ENCODE measurements at places on chromosomes 1 and 21.

DNA sequence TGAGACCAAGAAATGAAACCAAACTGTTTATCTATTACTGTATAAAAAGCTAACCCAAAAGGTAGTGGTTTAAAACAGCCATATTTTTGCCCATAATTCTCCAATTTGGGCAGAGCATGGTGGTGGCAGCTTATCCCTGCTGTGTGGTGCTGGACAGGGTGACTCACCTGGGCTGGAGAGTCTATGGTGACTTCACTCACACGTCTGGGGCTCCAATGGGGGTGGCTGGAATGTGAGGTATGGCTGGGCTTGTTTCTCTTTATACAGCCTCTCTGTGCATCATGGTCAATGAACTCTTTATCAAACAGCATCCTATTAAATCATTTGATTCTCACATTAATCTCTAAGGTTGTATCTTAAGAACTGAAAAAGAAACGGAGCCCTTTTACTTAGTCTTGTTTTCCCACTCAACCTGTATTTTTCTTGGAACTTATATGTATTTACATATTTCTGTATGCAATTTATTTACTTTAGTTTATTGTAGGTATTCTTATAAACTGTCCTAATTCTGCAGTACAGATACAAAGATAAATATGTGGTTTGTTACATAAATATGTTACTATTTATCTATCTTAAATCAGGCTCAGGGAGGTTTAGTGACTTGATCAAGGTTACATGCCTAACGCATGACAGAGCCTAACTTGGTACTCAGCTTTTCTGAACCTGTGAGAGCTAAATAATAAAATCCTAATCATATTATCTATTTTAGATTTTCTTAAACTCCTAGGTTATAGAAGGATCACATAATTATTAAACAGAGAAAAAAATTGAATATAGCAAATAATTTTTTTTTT is 37.5 kb upstream of the WLS start:
- DNase-seq = no peak

GRCh38 chr1:239418681-239419080 is 32.3 kb downstream of the CHRM3 start:
- no peak for DNase-seq

GRCh38 chr1:181160998-181161870 is 72.7 kb downstream of the IER5 start:
- DNase-seq = no peak

GRCh38 chr1:212428496-212428895 is 4.2 kb upstream of the NENF start:
- no peak for DNase-seq

- no peak for DNase-seq
Measured at GRCh38 chr1:66982561-66983260, 57.9 kb downstream of the MIER1 start.

DNA sequence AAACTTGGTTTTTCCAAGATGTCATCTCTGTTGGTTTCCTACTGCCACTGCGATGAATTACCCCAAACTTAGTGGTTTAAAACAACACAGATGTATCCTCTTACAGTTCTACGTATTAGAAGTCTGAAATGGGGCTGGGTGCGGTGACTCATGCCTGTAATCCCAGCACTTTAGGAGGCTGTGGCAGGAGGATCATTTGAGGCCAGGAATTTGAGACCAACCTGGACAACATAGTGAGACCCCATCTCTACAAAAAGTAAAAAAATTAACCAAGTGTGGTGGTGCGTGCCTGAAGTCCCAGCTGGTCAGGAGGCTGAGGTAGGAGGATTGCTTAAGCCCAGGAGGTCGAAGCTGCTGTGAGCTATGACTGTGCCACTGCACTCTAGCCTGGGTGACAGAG is 57.2 kb upstream of the GRHL3 start:
- no peak for DNase-seq

DNA sequence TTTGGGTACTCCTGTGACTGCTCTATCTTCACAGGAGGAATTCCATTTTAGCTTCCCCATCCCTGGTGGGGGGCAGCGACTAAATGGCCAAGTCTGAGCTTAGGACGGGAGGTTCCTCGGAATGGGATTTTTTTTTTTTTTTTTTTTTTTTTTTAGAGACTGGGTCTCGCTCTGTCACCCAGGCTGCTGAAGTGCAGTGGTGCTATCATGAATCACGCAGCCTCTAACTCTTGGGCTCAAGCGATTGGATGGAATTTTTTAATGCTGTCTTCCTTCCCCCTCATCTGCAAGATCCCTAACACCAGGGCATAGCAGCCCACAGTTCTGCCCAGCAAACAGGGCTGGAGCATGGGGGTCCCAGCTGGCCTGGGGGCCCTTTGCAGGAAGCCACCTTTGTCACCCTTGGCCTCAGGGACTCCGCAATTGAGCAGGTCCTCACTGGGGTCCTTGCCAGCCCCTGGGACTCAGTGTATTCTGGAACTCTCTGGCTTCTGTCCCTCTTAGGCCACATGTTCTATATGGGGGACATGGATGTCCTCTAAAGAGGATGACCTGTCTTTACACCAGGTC is 13.1 kb upstream of the EDN2 start:
- no peak for DNase-seq

DNA sequence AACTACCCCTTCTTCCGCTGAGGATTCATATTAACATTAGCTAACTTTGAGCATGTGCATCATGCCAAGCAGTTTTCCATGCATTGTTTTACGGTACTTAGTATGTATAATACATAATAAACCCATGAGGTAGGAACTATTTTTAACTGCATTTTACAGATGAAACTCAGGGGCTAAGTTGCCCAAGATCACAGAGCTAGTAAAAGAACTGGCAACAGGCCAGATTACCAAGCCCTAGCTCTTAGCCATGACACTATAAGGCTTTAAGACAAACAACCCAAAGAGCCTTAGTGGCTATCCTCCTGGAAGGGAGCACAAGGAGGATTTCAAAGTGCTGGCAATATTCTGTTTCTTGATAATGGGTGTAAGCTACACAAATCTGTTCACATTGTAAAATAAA is 6.1 kb downstream of the AK2 start:
- no peak for DNase-seq

- no peak for DNase-seq
Measured at GRCh38 chr1:229409616-229410369, 24.1 kb downstream of the ACTA1 start.

GRCh38 chr1:54710434-54710833 is 5.2 kb upstream of the TTC4 start:
- DNase-seq = no peak

DNA sequence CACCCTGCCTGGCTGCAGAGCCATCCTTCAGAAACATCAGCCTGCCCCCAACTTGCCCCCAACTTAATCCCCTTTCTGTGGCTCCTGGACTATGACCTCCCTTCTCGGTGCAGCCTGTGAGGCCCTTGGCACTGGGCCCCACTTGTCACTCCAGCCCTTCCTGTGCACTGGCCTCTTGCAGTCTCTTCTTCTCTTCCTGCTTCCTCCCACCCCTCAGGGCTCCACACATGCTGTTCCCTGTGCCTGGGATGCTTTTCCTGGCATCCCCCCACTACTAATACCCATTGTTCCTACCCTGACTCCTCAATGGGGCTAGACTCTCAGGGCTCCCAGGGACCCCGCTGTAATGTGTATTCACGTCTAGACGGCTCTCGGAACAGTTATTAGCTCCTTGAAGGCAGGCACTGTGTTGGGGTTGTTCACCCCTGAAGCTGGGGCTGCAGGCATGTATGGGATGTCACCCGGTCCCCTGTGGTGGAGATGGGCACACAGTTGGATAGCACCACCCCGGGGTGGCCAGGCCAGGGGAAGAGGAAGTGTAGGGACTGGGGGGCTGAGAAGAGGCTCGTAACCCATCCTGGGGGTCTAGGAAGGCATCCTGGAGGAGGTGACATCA is 4.5 kb downstream of the LDLRAD1 start:
- no peak for DNase-seq

- DNase-seq = no peak
Measured at GRCh38 chr1:53206735-53207379, 10.2 kb downstream of the CPT2 start.

GRCh38 chr1:178020968-178021640 is 51.2 kb upstream of the SEC16B start:
- no peak for DNase-seq
